ENCODE measurements at places on chromosomes 12 and 14. TPM values are rescaled to one million over a fixed set of nuclear protein-coding genes. Genes with fewer than 3 reads are reported as not detected.

DNA sequence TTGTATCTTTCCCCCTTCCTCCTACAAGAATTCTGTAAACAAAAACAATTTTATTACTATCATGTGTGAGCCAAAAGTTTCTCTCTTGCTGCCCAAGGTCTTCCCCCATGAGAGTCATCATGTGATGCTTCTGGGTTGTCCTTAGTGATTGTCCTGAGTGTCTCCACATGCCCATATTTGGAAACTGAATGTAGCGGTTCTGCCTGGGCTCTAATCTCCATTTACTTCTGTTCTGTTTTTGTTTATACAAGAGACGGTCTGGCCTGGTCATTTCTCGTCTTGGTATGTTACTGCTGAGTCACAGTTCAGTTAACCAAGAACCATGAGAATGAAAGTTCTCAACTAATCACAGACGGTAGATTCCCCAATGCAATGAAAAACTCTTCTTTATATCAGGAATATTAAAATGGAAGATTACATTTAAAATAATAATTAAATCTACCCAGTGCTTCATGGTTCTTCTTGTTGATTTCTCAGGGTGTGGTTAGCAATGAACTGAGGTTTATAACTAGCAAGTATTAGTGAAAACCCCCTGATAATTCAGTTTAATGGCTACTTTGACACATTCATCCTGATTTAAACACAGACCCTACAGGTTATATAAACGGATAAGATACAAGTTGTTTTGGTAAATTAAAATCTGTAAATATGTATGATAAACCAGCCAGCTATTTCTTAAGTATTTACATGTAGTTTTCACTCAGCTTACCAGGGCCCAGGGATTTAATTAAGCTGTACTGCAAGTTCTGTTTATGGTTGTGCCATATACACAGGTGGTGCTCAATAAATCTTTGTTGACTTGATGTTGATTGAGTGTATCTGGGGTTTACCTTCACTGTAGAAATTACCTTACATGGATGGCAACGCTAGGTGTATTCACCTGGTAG lies 81.1 kb downstream of the PELI2 start:
- no peak overlapping the region for H3K4me3 ChIP-seq
- no peaks in the 10 kb centered on the region for H3K36me3 ChIP-seq
- H3K27ac ChIP-seq = no peak overlapping the region
- peaks cover 4% of the 10 kb centered on the region for H3K4me1 ChIP-seq
- peak; percentile 43 for DNase-seq
- H3K27me3 ChIP-seq = no peaks in the 10 kb centered on the region

DNA sequence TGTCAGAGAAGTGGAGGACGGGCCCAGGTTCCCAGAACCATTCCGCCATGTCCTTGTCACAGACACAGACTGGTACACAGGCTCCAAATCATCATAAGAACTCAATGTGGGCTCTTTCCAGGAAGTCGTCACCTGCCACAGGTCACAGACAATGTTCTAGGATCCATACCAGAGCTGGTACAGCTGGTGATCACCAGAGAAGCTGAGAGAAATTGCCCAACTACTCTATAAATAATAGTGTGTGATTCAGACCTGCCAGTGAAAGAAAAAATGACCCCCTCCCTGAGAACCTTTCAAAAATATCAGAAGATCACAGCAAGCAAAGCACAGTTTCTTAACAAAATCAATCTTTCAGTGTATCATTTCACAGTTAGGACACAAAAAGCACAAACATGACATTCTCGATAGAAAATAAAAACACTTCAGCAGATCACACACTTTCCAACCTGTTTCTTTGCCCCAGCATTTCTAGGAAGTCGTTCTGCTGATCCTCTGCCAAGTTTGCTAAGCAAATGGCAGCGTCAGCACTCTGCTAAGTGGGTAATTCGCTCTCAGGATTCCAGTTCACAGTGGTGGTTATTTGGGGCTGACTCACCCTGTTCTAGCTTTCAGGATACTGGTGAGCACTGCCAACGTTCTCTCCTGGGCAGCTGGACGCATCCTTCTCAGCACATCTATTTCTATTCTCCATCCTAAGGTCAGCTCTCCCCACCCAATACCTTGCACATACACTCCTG lies 223.3 kb upstream of the SFSWAP start:
- no peaks in the 10 kb centered on the region for H3K36me3 ChIP-seq
- no peak overlapping the region for H3K4me3 ChIP-seq
- DNase-seq = no peak
- H3K27ac ChIP-seq = no peak overlapping the region
- no peaks in the 10 kb centered on the region for H3K27me3 ChIP-seq
- H3K4me1 ChIP-seq = peaks cover 7% of the 10 kb centered on the region

GRCh38 chr14:70114621-70115156 lies 74.1 kb downstream of the SLC8A3 start:
- DNase-seq = no peak
- no peaks in the 10 kb centered on the region for H3K27me3 ChIP-seq
- H3K4me1 ChIP-seq = no peaks in the 10 kb centered on the region

- H3K27ac ChIP-seq = peak overlapping the region; percentile 49
- peak; percentile 71 for DNase-seq
- H3K27me3 ChIP-seq = no peaks in the 10 kb centered on the region
- H3K4me3 ChIP-seq = no peak overlapping the region
- peaks cover 29% of the 10 kb centered on the region for H3K4me1 ChIP-seq
Observed at GRCh38 chr12:121769831-121770301, 23.6 kb downstream of the RHOF start.

DNA sequence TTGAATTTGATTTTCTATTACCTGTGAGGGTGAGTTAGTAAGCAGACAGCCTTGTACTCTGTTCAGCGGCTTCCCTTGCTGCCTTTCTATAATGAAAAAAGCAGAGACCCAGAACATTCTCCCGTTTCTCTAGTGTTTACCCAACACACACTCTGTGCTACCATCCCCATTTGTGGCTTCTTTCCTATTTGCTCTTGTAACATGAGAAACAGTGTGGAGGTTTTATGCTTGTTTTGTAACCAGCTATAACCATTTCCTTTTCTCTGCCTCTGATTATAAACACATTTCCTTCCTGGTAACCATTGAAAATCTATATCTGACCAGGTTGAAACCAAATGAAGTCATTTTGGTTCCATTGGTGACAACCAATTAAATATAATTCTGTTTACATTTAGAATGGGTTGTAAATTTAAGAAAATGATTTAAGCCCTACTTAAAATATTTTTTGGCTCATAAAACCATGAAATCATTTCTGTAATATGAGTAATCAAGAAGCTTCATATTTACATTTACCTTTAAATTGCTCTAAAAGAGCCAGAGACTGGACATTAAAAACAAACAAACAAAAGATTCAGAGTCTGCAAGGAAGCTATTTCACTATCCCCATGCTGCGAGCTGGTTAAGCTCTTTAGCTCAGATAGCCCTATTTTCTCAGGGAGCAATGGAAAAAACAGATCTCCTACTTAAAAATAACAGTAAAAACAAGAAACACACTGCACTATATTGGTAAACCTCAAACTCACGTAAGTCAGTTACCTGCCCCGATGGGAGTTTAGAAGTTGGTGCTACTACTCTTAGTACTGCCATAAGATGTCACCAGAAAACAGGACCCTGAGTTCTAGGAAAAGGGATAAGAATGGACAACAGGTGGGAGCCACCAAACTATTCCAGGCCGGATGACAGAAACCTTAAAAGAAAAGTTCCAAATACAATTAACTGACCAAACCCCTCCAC lies 206.5 kb upstream of the EEA1 start:
- H3K27ac ChIP-seq = no peak overlapping the region
- no peak overlapping the region for H3K4me3 ChIP-seq
- H3K36me3 ChIP-seq = no peaks in the 10 kb centered on the region
- DNase-seq = no peak
- no peaks in the 10 kb centered on the region for H3K27me3 ChIP-seq
- H3K4me1 ChIP-seq = peaks cover 9% of the 10 kb centered on the region

GRCh38 chr14:21557084-21557901 lies 22.6 kb downstream of the OR10G3 start:
- no peaks in the 10 kb centered on the region for H3K27me3 ChIP-seq
- peak; percentile 50 for DNase-seq
- H3K27ac ChIP-seq = no peak overlapping the region
- H3K4me3 ChIP-seq = peak overlapping the region; percentile 33

DNA sequence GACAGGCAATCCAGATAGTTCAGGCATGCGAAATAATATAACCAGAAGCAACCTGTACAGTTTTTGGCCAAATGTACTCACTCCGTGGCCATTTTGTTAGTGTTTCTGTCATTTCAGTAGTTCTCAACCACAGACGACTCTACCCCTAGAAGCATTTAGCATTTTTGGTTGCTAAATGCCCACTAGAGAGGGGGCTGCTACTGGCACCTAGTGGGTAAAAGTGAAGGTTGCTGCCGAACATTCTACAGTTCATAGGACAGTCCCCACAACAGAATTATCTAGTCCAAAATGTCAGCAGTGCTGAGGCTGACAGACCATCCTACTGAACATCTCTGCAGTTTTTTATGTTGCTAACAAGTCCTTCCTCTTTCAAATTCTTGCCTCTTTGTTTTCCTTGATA lies 107.4 kb downstream of the TSHR start:
- no peaks in the 10 kb centered on the region for H3K4me1 ChIP-seq
- H3K4me3 ChIP-seq = no peak overlapping the region
- H3K36me3 ChIP-seq = no peaks in the 10 kb centered on the region
- no peak overlapping the region for H3K27ac ChIP-seq
- H3K27me3 ChIP-seq = no peaks in the 10 kb centered on the region
- no peak for DNase-seq

- no peaks in the 10 kb centered on the region for H3K27me3 ChIP-seq
- no peaks in the 10 kb centered on the region for H3K36me3 ChIP-seq
- no peak overlapping the region for H3K4me3 ChIP-seq
- DNase-seq = no peak
- no peak overlapping the region for H3K27ac ChIP-seq
Observed at GRCh38 chr12:22377731-22378496, 43.4 kb upstream of the ST8SIA1 start.

DNA sequence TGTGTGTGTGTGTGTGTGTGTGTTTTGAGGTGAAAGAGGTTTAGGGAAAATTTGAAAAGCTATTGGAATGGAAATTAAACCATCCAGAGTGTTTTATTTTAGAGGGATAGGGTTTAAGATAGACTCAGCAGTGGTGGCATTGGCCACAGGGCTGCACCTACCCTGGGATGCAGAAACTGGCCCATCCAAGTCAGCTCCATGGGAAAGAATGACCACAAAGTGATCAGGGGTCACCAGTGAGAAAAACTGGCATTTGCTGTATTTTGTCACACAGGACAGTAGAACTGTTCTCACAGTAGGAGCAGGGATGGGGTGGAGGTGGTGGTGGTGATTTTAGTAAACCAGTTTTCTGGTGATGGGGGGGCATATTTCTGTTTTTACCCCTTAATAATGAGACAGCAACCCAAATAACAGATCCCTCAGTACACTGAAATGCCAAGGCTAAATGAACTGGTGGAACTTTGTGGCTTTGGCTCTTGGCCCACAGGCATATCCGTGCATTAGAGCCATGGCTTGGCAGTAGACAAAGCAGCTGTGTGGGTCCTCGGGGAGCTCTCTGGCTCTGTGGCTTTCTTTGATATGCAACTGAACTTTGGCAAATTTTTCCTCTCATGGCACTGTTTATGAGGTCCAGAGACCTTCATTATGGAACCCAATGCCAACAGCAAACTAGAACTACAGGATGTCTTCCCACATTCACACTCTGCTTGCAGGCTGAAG lies 348.3 kb downstream of the ZFP36L1 start:
- no peak overlapping the region for H3K27ac ChIP-seq
- H3K27me3 ChIP-seq = no peaks in the 10 kb centered on the region
- peak; percentile 60 for DNase-seq
- no peak overlapping the region for H3K4me3 ChIP-seq

DNA sequence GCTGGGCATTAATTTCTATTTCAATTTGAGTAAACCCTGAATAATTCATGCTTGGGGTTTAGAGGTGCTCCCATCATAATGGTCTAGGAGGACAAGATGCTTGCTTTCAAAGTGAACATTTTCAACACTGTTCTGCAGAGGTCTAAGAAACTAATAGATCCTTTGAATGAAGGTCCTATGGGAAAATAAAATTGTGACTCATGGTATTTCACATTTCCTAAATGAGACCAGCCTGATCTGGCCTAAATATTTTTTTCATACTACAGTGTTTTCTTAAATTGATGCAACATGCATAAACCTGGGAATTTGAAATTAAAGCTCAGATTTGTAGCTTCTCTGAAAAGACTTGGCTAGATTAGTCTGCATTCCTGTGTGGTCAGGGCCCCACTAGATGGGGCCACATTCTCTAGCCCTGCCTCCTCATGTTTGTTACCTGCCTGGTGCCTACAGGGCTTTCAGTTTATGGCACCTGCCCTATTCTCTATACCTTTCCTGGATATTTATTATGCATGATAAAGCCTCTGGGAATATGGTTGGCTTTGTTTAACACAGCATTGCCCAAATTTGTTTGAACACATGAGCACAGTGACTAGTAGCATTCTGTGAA lies 112.7 kb downstream of the METTL25 start:
- H3K4me3 ChIP-seq = no peak overlapping the region
- H3K4me1 ChIP-seq = no peaks in the 10 kb centered on the region
- no peak overlapping the region for H3K27ac ChIP-seq
- H3K27me3 ChIP-seq = no peaks in the 10 kb centered on the region
- no peak for DNase-seq

DNA sequence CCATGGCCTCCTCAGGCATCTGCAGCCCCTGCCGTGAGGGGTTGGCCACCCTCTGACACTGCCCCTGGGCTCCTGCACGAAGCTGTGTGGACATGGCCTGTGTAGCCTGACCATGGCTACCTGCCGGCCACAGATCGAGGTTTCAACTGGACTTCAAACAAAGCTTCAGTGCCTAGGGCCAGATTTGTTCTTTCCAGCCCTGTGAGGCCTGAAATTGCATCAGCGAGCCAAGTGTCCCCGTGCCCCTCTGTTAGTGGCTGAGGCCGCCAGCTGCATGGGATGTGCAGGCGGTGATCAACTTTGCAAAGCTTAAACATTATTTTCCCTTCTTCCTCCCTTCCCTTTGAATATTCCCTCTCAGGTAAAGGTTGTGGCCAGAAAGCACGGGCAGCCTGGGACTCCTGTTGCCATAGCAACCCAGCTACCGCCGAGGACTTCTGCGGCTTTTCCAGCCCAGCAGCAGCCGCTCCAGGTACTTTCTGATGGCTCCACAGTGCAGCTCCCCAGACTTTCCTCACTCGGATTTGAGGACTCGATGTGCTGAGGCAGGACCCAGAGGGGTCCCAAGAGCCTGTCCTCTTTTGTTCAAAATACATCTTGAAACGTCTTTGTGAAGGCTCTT lies 35.8 kb downstream of the DDX51 start:
- no peak for DNase-seq
- H3K4me3 ChIP-seq = no peak overlapping the region
- no peaks in the 10 kb centered on the region for H3K4me1 ChIP-seq
- no peaks in the 10 kb centered on the region for H3K27me3 ChIP-seq

DNA sequence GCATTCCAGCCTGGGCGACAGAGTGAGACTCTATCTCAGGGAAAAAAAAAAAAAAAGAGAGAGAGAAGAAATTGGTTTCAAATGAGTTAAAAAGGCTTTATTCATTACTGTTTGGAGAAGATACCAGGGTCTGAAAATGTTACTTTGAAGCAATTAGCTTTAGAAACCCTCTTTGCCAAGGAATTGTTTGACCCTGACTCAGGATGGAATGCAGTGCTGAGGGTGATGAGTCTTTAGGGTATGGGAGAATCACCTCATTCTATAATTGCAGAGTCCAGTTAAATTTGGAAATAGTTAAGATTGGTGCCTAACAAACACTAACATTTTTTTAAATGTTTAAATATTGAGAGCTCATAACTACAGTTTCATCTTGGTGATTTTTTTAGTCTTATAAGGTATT lies 13.3 kb downstream of the RAP1B start:
- DNase-seq = no peak
- peaks cover 5% of the 10 kb centered on the region for H3K36me3 ChIP-seq
- H3K27me3 ChIP-seq = no peaks in the 10 kb centered on the region

The SLC8A3 gene
- total RNA-seq = 0.19 TPM

The SERPINA9 gene
- total RNA-seq = not detected

The MIP gene
- total RNA-seq = 0.28 TPM

The PLEKHG7 gene
- total RNA-seq = not detected

The COL2A1 gene
- total RNA-seq = not detected

Measured in heart left ventricle (tissue), 16 donors.